ENCODE measurements at places on chromosomes 1 and 21. TPM values are rescaled to one million over a fixed set of nuclear protein-coding genes. Genes with fewer than 3 reads are reported as not detected.

RBM11 gene
- not detected for total RNA-seq

TCP10L gene
- total RNA-seq: 0.40 TPM

ARTN gene
- total RNA-seq: 0.23 TPM

S100A7A gene
- not detected for total RNA-seq

TSPAN2 gene
- total RNA-seq: 1.8 TPM

ESRRG gene
- not detected for total RNA-seq

IER5 gene
- 43.6 TPM for total RNA-seq

SPATA45 gene
- total RNA-seq: not detected

FCRL1 gene
- not detected for total RNA-seq

AMPD1 gene
- not detected for total RNA-seq

EDN2 gene
- 2.8 TPM for total RNA-seq
